ENCODE measurements at places on chromosomes 1 and 21. TPM values are rescaled to one million over a fixed set of nuclear protein-coding genes. Genes with fewer than 3 reads are reported as not detected.

DNA sequence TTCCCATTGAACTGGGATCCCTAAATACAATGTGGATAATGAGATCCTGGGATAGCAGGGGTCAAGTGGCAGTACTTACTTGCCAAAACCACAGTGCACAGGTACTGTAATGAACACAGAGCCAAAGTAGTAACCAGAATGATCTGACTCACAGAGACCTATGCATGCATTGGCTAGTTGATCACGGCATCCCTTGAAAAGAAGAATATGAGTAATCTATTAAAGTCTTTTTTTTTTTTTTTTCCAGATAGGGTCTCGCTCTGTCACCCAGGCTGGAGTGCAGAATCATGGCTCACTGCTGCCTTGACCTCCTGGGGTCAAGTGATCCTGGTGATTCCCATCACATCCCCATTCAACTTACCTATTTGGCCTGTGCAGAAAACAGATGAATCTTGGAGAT is 29.4 kb upstream of the EIF4G3 start:
- no peak for DNase-seq

- no peak for DNase-seq
Observed at GRCh38 chr1:25080294-25081209, 150.5 kb upstream of the RUNX3 start.

DNA sequence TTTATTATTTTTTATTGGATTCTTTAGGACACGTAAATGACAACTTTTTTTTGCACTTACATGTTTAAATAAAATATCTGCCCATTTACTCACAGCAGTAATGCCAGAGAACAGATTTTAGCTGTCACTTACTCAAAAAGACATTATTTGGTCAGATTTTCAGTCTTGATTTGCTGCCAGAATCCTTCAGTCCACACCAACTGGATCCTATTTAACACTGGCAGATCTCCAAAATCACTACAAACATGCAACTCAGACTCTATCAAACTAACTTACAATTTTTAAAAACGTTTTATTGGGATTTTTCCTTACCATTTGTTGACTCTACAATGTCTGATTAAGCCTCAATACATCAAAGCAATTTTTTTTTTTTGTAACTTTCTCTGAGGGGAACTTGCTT is 11.1 kb downstream of the ATP6V1G3 start:
- peak; percentile 39 for DNase-seq

The PIGR gene
- 1.4 TPM for total RNA-seq

DNA sequence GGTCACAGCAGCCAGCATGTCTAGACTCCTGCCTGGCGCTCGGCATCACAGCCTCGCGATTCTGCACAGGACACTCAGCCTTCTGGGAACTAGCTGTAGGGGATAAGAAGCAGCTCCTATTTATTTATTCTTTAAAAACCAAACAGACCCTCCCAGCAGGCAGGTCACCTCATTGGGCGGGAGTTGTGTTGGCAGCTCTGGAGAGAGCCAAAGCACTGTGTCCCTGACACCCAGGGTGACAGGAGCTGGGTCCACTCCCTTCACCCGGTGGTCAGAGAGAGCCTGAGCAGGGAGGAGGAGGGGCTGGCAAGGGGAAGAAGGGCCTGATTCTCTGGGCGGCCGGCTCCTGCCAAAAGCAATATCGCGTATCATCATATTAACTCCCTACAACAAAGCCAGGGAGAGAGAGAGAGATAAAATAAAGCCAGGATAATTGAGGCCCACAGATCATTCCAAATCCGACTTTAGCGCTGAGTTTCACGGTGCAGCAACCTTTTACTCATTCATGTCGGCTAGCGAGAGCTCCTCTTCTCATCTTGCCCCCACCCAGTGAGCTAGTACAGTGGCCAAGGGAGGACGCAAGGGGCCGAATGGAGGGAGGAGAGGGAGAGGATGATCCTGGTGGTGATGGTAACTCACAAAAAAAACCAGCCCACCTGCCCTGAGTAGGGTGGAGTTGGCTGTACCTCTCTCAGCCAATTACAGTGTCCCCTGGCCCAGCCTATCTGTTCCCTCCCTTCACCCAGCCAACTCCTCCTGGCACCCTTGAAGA is 79.8 kb upstream of the IFFO2 start:
- DNase-seq, result no peak

- no peak for DNase-seq
Observed at GRCh38 chr1:231682779-231683178, 56.2 kb downstream of the DISC1 start.

DNA sequence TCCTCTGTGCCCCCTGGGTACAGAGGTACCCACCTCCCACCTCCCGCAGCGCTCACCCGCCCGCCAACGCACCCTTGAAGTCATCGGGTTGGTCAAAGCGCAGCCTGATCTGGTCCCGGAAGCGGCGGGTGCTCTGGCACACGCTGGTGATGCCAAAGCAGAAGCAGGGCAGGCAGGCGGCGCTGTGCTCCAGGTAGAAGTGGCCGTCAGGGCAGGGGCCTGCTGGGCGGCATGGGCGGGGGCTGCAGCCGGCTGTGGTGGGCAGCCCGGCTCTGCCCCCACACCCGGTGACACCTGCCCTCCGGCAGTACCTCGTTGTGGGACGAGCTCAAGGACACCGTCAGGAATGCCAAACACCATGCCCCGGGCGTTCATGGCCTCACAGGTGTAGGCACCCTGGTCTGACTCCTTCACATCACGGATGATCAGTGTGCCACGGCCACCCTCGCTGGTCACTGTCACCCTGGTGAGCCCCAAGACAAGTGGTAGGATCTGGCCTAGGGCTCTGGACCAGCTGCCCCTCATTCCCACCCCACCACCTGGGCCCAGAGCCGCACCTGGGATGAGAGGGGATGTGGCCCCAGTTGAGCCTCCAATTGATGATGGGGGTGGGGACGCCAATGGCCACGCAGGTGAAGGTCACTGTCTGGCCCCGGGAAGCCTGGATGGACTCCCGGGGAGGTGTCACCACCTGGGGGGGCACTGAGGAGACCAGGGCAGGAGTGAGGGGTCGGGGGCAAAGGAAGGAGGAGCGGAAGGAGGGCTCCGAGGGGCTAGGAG is 52.5 kb downstream of the HSPG2 start:
- DNase-seq, result no peak

DNA sequence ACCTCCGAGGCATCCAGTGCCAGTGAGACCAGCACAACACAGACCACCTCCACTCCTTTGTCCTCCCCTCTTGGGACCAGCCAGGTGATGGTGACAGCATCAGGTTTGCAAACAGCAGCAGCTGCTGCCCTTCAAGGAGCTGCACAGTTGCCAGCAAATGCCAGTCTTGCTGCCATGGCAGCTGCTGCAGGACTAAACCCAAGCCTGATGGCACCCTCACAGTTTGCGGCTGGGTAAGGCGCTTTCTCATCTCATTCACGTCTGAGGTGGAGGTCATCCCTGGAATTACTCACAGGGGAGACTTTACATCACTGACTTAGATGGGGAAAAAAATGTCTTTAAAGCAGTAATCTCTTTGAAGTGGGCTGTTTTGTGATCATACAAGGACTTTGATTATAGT is 106.3 kb downstream of the CD247 start:
- DNase-seq, result no peak

DNA sequence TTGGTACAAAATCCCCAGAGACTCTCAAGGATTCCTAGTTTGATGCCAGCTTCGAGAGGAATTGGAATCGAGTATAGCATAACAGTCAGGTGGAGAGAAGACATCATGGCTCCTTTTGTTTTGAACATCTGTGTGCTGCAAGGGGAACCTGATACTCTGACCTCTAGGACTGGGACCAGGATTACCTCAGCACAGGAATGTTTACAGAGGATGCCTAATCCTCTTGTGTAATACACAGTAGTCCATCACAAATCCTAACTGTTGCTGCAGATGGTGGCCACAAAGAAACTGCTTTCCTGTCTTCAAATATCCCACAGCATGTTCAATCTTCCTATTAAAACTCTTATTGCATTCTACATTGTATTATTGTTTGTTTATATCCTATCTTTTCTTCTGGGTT is 111.8 kb upstream of the PRMT6 start:
- DNase-seq, result no peak

DNA sequence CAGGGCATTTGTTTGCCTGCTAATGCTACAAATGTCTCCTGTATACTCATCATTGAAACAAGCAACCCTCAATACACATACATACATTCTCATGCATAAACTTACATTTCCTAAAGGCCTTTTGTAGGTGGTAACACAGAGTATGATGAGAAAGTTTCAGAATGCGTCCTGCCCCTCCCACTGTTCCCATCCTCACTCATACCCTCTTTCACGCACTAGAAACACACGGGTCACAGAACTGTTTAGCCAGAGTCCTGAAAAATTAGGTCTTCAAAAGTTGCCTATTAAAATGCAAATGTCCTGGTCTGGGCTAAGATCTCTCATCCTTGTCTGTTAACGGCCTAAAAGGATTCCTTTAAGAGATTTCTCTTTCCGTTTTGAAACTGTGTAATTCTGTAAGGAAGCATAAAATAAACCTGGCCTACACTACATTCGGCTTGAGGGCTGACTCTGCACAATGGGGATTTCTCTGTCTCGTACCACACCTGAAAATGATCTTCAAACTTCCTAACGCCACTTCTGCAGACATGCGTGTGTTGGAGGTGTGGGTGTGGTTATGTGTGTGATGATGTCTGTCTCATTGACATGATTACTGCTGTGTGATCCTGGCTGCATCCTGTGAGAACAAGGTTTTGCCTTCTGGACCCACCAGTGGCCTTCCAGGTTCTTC is 5.3 kb upstream of the FCER1A start:
- no peak for DNase-seq

DNA sequence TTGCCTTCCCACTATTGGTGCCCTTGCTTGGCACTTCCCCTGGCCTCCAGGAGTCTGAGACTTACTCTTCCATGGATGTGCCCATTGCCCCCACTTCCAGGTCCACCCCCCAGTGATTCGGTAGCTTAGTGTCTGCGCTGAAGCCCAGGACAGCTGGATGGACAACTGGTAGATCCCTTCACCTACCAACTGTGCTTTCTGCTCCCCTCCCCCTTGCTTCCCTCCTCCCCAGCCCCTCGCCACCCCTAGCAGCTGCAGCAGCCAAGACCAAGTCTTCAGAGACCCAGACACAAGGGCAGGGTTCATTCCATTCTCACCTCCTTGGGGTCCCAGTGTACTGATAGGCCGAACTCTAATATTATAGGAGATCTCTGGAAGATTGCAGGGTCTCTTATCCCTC is 6.9 kb downstream of the LMNA start:
- DNase-seq, result peak; percentile 47

DNA sequence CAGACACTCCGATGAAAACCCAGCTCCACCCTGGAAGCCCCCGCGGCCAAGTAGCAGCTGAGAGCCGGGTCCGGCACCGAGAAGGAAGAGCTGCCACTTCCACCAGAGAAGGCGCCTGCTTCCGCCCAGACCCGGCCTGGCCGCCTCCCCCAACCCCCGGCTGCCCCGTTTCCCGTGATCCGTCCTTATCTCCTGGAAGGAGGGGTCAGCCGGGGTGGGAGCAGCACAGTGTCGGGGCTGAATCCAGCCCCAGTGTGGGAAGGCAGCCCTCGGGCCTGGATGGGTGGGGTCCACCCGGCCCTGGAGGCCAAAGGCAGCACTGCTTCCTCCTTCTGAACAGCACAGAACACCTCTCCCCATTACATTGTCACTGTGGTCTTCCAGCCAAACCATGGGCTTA is 69.4 kb downstream of the MEGF6 start:
- DNase-seq, result no peak

The MYBPH gene
- not detected for total RNA-seq

GRCh38 chr1:204263254-204263910 is 49.6 kb upstream of the GOLT1A start:
- DNase-seq, result no peak

DNA sequence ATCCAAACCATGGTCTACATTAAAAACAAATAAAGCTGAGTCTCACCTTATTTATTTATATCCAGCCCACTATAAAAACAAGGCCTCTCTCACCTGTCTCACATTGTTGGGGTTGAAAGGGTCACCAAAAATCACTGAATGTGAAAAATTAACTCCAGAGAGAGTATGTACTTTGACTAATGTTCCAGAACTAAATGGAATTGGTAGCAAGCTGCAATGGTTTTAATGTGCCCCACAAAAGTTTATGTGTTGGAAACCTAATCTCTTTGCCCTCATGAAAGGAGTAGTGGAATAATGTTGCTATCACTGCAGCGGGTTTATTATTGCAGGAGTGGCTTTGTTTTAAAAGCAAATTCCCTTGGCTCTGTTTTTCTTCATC is 230.3 kb downstream of the LTN1 start:
- no peak for DNase-seq

The CD34 gene
- total RNA-seq, result not detected

DNA sequence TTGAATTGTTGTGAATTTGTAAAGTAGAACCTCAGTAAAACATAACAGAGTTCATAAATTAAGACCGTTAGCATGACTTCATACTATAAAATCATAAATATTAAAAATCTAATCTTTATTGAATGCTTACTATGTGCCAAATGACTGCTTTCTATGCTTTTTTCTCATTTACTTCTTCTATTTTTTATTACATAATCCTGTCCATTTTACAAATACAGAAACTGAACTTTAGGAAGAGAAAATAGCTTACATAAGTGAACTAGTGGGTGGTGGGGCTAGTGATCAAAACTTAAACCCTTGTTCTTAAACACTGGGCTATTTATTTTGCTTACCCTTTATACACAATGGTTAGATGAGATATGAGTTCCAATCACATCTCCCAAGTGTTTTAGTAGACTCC is 122.3 kb downstream of the ZC3H11B start:
- no peak for DNase-seq

DNA sequence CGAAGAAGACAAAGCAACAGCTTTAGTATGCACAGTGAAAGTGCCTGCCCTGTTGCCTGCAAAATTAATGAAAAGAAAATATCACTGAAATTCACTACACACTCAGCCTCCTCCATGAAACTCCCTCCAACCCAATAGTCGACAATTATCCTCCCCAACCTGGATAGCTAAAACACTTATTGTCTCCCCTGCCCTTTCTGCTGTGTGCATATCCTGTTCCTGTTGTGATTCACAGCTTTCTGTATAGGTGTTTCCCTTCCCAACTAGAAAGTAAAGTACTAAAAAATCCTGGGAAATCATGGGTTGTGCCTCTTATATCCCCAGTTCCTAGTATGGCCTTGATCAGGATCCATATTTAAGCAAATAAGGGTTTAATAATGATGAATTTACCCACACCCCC is 412.1 kb downstream of the LTN1 start:
- no peak for DNase-seq

The AIRE gene
- total RNA-seq, result not detected
